Stimulated activated CD8-positive, alpha-beta memory T cell treated with anti-CD3 and anti-CD28 coated beads, Interleukin-15, amount 100 ng/mL, for 24 hours (primary cell): ENCODE measurements at places on chromosomes 7 and 10.
A peak's percentile ranks its signal among the peaks of the same experiment; 100 is the strongest.

DNA sequence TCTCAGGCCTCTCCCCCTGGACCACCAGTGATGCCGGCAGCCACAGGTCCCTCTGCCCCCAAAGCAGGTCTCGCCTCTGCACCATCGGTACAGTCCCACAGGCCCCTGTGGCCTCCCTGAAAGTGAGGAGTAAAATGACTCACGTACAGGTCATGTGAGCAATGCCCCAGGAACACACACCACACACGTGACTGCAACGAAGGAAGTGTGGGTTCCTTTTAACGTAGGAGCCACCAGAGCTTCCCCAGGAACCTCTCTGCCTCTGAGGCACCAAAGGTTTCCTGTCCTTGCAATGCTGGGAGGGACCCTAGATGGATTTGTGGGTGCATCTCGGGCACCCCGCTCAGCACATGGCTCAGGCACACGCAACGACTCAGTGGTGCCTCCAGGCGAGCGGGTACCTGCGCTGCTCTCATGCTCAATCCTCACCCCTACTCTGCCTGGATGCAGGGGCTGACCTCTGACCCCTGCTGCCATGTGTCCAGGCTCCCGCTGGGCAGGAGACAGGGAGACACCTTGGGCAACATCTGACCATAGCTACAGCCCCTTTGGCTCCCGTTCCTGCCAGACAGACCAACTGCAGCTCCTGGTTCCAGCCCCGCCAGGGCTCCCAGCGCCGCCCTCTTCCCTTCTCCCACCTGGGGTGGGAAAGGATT, 120.7 kb downstream of the PRKAG2 start:
- DNase-seq, result peak; percentile 28

DNA sequence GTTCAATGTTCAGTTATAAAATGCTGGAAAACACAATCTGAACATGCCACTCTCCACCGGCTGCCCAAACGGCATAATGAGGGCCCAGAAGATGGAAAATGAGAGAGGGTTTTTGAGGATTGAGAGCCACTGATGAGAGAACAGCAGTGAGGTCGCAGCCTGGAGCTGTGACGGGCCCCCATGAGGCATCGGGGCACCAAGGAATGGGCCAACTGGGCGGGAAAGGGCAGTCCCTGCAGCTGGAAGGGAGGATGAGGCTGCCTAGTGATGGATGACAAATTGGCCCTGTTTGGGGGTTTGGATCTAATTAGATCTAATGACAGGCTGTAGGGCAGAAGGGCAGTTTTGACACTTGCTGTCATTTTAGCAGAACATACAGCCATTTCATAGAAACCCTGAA, 39.1 kb downstream of the WNT2 start:
- no peak for DNase-seq

- no peak for DNase-seq
Observed at GRCh38 chr7:96838481-96838880, 128.8 kb upstream of the SEM1 start.

DNA sequence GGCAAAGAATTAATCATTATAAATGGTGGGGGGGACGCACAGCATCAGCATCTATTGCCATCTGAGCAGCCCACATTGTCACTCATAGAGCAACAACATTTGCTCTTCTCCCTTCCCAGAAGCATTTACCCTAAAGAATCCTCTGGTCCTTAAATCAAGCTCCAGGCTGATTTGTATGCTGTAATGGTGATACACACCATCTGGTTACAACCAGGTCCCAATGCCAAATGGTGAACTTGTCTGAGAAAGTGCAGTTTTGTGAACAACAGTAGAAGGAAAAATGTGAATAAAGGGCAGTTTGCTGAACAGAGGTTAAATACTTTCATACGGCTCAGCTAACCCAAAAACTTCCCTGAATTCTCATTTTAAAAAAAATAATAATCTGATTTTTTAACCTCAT, 38.8 kb upstream of the TCF7L2 start:
- no peak for DNase-seq

DNA sequence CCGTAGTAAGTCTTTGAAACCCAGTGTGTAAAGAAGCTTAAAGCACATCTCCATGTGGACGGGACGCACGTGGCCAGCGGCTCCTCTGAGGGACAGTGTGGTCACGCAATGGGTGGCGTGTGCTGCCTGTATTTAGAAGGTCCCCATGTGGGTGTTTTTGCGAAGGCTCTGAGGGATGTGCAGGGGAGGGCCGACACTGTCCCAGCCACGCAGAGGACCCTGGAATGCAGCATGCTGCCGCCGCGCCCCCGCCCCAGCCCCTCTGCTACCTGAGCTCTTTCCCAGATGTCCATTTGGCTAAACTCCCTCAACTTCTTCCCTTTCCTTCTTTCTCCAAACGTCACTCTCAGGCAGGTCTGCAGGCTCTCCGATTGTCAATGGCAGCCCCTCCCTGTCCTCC, 8.8 kb downstream of the PFKP start:
- DNase-seq, result no peak

DNA sequence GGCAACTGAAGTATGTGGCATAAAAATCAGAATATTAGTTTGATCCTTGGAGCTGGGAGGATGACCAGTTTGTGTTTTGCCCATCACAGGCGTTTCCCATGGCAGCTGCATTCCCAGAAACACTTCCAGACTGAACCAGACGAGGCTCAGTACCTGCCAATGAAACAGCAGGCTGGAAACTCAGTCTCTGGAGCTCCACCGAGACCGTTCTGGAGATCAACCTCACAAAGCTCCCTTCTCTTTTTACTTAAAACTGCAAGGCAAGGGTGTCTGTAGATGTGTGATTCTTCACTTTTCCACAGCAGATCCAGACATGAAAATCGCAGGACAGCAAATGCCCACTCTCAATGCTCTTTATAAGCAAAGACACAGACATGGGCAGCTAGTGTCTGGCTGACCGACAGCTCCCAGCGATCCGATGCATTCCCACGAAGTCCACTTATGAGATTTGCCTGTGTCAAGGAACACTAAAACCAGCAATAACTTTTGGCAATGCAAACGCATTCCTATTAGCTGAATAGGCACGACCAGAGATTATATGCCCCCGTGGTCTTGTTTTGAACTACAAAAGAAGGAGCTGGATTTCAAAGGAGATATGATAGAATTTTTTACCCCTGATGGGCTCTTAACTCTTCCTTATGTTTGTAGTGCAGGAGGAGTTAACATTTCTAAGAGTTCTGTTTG, 72.6 kb downstream of the ADAM12 start:
- no peak for DNase-seq

DNA sequence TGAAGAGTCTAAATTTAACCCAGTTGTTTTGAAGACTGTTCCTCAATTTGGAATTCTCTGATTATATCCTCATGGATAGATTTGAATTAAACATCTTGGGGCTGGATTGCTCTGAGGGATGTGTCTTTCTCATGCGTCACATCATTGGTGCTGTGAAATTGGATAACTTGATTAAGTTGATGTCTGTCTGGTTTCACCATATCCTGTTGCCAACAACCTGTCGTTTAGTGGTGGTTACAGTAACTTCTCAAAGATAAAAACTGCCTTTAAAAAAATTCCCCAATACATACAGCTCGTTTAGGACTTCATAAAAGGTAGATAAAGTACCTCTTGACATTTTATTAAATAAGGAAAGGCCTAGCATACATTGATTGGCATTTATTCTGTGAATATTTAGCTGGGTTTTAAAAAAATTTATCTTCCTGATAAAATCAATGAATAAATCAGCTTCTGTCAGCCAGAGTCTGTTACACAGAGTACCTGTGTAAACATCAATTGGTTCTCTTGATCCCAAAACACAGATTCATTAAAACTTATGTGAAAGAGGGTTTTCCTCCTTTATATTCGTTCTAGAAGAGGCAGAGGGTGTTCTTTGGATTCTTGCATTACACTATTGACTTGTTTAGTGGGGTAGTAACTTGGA, 10.5 kb downstream of the CRCP start:
- DNase-seq, result no peak

DNA sequence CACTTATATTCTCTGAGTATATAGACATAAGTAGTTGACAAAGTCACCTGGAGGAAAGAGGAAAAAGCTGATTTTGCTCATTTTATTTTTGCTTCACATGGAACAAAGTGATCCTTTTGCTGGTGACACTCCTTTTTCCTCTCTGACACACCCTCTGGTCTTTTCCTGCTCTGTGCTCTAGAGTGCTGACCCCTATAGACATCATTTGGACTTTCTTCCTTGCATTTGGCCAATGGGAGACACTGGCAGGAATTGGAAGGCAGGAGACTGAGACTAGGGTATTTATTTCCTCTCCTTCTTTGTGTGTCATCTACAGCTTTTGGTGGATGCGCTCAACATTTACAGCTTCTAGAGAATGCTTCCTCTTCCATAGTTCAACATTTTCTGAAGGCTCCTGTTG, 1078.1 kb downstream of the SORCS1 start:
- no peak for DNase-seq

DNA sequence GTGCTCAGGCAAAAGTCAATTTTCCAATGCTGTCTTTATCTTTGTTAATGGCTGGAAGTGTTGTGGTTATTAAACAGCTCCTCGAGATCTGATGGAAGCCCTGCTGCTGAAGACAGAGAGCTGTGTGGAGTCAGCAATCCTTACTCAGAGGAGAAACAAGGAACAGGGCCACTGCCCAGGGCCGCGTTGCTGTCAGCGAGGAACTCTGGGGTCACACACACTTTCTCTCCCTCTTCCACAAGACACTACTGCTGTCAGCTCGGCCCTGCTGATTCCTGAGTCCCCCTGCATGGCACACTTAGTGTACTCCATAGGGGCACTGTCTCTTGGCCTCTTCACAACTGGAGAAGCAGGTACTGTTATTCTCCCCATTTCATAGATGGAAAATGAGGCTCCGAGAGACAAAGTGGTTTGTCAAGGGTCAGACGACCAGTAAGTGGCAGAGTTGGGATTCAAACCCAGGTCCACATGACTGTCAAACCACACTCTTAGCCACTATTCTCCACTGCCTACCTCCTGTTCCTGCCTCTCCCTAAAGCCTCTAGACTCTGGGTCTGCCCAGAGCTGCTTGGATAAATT, 29.3 kb upstream of the PDCD4 start:
- DNase-seq, result no peak

DNA sequence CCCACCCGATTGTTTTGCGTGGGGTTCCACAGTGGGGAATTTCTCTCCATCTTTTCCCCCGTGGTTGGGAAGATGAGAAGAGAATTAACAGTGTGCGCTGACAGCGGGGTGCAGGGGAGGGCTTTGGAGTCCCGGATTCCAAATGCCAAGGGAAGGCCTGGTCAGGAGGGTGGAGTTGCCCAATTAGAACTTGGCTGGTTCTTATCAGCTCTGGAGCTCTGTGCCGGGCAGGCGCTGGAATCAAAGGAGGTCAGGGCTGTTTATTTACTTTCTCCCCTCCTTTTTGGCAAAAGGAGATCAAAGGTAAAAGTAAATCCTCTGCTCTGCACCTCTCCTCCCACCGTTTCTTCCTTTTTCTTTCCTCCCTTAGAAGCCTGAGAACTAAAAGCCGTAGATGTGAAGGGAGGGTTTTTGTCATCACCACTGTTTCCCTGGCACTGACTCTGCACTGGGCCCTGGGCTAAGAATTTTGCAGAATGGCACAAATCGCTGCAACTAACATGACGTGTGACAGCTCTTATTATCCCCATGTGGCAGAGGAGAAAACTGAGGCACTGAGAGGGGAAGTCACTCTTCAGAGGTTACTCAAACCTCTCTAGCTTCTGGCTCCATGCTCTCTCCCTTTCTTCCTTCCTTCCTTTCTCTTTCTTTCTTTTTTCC, 95.2 kb upstream of the ZNF716 start:
- no peak for DNase-seq

DNA sequence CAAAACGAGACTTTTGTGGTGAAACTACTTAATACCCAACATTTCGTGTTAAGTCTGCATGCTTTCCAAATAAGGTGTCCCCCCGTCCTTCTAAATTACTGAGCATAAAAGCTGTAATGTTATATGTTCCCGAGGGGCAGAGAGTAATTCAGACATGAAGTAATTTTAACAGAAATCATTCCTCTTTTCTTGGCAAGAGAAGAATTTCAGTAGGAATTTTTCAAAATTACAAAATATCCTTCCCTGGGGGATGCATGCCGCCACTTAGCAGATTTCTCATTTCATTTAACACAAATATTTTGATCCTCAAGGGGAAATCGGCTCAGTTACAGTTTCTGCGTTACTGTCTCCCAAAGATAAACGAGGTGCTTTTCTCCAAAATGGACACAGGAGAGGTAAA, 213.2 kb upstream of the RHOBTB1 start:
- no peak for DNase-seq

GRCh38 chr7:39656415-39656814, 33.0 kb downstream of the RALA start:
- DNase-seq, result no peak

DNA sequence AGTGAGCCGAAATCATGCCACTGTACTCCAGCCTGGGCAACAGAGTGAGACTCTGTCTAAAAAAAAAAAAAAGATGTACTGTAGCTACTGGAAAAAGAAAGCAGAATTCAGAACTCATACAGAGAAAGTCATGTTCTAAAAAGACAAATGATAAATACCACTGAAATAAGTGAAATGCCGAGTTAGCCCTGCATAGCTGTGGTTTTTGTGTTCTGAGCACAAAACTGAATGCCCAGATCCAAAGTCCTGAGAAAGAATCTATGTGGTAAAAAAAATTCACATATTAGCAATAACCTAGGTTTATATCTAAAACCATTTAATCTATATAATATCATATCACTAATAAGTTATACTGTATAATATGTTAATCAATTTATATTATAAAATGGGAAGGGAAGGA, 29.3 kb upstream of the HECW1 start:
- no peak for DNase-seq

GRCh38 chr7:121419201-121420148, 23.4 kb upstream of the FAM3C start:
- DNase-seq, result no peak

GRCh38 chr10:60986791-60987190, 42.8 kb upstream of the RHOBTB1 start:
- no peak for DNase-seq

DNA sequence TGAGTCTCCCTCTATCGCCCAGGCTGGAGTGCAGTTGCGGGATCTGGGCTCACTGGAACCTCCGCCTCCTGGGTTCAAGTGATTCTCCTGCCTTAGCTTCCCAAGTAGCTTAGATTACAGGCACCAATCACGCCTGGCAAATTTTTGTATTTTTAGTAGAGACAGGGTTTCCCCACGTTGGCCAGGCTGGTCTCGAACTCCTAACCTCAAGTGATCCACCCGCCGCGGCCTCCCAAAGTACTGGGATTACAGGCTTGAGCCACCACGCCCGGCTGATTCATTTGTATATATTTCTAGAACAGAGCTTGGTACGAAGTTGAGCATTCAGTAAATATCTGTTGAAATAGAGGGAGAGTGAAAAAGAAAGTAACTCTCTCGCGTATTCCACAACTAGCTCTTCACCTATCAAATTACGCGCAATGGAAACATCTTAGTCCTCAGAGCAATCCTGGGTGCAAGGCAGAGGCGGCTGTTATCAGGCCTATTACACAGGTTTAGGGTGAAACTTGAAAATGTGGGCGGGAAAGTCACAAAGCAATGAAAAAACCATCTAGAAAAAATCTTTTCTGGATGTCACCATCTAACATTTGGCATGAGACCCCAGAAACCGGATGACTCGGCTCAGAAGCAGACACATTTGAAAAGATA, 707 bp upstream of the GHITM start:
- DNase-seq, result peak; percentile 10
